ENCODE measurements at places on chromosomes 16 and 17.

DNA sequence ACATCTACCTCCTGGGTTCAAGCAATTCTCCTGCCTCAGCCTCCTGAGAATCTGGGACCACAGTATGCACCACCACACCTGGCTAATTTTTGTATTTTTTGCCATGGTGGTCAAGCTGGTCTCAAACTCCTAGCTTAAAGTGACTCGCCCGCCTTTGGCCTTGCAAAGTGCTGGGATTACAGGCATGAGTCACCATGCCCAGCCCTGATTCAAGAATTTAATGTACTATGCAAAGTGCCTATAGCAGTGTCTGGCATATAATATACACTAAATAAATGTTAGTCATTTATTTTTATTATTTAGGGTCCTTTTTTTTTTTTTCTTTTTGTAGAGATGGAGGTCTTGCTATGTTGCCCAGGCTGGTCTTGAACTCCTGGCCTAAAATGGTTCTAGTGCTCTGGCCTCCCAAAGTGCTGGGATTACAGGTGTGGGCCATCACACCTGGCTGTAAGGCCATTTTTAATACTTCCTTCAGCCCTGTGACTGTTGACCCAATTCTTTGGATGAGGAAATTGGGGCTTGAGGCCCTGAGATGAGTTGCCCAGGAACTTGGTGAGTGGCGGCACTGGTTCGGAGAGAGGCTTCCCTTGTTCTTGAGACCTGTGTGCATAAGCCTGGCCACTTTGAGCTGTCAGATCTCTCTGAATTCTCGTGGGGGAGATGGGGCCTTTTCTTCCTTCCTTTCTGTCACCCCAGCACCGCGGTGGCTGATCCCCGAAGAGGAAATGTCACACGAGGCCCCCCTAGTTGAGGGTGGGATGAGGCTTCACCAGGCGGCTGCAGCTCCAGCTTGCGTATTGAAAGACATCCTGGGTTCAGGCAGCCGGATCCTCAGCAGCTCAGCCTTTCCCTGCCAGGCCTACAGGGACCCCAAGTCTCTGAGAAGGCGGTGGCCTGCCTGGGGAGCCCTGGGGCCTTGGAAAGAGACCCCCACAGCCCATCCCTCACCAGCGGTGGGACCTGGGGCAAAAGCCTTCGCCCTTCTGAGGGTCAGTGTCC, 38.7 kb downstream of the LAT start:
- no peak for DNase-seq

DNA sequence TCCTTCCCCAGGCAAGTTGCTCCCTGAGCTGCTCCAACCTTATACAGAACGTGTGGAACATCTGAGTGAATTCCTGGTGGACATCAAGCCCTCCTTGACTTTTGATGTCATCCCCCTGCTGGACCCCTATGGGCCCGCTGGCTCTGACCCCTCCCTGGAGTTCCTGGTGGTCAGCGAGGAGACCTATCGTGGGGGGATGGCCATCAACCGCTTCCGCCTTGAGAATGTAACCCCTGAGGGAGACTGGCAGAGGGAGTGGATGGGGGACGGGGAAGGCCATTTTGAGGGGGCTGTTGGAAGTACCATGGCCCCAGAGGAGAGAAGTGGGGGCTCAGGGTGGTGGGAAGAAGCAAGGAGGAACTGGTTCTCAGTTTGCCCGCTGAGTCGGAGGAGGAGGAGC, 2.0 kb downstream of the COASY start:
- no peak for DNase-seq

DNA sequence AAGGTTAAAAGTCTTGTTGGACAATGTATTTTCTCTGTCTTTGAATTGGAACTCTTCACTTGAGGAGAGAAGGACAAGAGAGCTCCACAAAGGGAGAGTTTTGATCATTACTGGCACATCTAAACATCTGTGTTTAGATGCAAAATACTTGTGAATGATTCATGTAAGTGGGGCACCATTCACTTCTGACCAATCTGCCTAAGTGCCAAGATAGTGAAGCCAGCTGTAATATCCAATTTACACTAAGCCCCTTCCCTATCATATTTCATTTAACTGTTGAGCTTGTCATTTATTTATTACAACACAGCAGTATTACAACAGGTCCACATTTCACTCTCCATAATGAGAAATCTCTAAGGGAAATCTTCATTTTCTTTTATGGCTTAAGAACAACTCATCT, 832.3 kb upstream of the GOT2 start:
- DNase-seq = no peak

GRCh38 chr16:75070012-75070841, 46.4 kb downstream of the LDHD start:
- no peak for DNase-seq

DNA sequence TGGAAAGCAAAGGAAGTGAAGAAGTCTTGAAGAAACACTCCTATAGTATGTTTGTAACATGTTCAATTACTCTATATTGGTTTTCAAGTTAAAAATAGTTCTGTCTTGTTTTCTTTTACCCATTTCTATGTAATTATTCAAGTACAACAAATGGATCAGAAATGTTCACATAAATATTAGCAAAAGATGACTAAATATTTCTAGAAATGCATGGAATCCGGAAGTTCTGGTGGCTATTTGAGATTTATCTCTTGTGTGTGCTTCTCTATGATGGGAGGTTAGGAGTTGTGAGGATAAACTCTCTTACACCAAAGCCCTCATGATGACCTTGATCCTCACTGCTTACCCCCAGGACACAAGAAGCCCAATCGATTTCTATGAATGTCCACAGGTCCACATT, 237.5 kb downstream of the CDH8 start:
- DNase-seq = peak; percentile 20

DNA sequence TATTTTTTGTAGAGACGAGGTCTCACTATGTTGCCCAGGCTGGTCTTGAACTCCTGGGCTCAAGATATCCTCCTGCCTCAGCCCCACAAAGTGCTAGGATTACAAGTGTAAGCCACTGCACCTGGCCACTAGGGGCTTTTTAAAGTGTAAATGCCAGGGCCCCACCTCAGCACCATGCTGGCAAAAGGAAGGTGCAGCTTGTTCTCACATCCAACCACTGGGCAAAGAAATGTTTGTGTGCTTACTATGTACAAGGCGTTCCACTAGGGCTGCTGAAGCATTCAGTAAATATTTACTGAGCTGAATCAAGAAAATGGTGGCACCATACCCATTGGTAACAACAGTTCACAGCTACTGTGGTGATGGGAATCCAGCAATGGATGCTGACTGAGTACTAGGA, 22.6 kb downstream of the COG1 start:
- no peak for DNase-seq

DNA sequence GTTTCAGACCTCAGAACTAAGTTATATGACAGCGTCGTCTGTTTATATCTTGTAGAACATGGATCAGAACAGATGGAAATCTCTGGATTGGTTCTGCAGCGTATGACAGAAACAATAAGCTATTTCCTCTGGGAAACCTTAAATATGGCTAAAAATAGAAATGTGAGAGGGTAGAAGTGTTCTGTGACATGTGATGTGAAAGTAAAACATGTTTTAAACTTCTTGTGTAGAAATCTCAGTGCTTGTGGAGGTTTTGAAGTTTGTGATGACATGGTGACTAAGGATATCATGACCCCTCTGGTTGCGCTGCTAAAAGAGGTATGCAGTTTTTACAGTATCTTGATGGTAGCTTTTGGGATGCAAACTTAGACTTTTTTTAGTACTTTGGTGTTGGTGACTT, 2.8 kb downstream of the HEATR3 start:
- peak; percentile 39 for DNase-seq
